Amygdala (tissue), 56 donors: ENCODE measurements at places on chromosomes 1 and 21.

GRCh38 chr1:193730017-193730416, 543.6 kb upstream of the B3GALT2 start:
- DNase-seq = no peak

GRCh38 chr1:169604781-169605560, 18.7 kb upstream of the F5 start:
- no peak for DNase-seq

- DNase-seq = no peak
Observed at GRCh38 chr1:209873067-209873799, 45.5 kb downstream of the UTP25 start.

- DNase-seq = no peak
Observed at GRCh38 chr21:43808832-43809251, 19.5 kb downstream of the RRP1 start.

DNA sequence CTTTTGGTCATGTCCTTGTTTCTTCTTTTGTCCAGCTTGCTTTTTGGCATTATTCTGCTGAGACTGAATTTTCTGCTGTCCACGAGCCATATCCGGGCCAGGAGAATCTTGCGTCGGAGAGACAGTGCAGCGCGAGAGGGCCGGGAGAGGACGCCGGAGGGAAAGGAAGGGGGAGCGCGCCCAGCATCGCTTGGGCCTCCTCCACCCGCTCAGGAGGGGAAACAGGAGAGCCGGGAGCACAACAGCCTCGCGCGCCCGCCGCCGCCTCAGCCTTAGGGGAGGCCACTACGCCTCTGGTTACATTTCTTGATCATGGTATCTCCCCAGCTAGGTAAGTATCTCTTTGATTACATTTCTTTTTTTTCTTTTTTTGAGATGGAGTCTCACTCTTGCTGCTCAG, 7.4 kb upstream of the DEGS1 start:
- DNase-seq = peak; percentile 33

DNA sequence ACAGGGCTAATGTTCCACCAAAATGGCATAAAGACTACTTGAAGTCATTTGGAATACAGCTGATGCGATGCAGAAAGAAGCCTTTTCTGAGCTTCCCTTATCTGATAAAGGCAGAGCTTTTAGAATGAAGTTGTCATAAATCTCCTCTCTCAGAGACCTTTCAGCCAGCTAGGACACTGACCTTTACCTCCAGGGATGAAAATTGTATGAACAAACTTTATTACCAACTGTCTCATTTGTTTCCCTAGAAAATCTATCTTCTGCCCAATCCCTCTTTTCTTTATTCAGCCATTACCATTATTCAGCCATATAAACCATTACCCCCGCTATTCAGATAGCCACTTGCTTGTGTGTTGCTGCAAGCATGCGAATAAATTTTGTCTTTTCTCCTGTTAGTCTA, 29.7 kb upstream of the RNF2 start:
- no peak for DNase-seq

GRCh38 chr1:43822040-43822690, 111.4 kb upstream of the ARTN start:
- no peak for DNase-seq

DNA sequence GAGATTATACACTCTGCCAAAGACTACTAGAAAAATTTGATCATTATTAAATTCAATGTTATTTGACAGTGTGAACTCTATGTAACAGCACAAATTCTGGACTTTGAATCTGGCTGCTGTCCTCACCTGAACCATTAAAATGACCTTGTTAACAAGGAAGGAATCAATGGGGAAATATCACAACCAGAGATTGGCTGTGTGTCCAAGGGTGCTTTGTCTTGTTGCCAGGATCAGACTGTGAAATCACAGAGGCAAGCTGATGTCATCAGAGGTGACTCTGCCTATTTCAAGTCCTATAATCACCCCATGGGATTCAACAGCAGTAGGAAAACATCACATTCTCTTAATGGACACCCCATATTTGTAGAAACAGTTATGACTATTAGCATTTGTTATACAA, 46.8 kb downstream of the ADAMTS5 start:
- DNase-seq = no peak

GRCh38 chr1:29679828-29680558, 443.7 kb downstream of the PTPRU start:
- no peak for DNase-seq

GRCh38 chr1:38615680-38616079, 243.9 kb downstream of the RRAGC start:
- DNase-seq = no peak

DNA sequence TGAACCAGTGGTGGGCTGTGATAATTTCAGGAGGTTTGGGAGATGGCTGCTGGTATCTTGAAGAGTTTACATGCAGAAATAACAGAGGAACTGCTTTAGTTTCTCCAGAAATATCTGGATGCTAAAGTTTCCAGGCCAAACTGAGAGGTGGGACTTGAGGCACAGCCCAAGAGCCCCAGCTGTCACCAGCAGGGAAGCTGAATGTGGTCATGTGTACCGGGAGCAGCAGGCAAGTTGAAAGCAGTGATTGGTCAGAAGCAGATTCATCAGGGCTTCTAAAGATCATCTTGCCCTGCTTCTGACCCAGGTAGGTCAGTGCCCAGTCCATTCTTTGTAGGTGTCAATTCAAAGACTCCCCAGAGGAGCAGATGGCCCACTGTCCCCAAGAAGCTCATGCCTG, 7.9 kb upstream of the RPTN start:
- no peak for DNase-seq

DNA sequence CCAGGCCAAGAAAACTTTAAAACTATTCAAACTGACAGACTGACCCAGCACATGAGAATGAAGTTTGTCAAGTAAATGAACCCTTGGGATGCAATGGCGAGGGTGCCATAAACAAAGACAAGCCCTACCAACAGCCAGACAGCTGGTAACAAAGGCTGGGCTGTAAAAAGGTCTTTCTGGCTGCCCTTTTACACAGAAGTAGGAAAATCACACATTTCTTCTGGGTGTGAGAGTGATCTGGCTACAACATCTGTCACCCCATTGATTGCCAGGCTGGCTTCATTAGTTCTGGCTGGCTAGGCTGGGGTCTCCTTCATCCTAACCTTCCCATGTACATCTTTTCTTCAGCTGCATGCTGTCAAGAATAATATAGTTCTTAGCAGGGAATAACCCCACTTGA, 83.6 kb upstream of the FOXD3 start:
- no peak for DNase-seq

GRCh38 chr1:160219062-160219929, 14.1 kb downstream of the PEA15 start:
- peak; percentile 55 for DNase-seq

GRCh38 chr1:26307363-26307781, 936 bp upstream of the UBXN11 start:
- no peak for DNase-seq

DNA sequence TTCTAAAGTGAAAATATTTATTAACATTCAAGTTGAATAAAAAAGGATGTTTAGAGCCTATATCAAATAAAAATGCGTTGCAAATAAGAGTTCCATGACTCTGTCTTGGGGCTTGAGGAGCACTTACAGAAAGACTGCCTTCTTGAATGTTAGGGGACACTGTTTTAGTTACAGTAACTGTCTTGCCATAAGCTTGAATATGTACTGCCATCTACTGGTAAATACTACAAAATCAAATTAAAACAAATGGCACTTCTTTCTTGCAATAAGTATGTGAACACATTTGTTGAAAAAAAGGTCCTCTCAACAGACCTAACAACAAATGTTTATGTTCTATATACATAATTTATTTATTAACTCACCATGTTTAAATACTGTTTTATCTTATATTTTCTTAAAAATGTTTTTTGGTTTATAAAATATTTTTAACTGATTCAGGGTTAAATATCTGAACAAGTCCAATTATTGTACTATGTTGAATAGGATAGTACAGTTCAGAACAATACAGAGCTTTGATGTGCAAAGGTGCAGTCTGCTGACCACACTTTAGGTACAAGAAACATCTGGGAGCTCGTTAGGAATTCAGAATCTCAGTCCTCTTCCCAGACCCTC, 199.5 kb downstream of the LRRIQ3 start:
- no peak for DNase-seq

GRCh38 chr1:66733348-66734017, 18.8 kb upstream of the DYNLT5 start:
- no peak for DNase-seq

GRCh38 chr1:42979896-42980800, 21.5 kb upstream of the SLC2A1 start:
- no peak for DNase-seq

DNA sequence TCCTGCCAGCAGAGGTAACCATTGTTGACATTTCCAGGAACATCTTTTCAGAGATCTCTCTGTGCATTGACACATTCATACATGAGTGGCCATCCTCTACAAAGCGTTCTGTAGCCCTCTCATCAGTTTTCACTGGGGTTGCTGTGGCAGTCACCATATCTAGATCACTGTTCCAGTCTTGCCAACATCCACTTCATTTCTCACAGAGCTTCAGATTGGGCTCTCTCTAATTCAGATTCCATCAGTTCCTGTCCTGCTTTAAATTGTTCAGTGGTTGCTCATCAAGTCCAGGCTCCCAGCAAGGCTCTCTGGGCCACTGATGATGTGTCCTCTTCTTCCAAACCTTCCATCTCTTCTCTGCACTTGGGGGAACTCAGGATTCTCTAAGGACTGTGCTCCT, 173.7 kb downstream of the KCNJ6 start:
- no peak for DNase-seq

DNA sequence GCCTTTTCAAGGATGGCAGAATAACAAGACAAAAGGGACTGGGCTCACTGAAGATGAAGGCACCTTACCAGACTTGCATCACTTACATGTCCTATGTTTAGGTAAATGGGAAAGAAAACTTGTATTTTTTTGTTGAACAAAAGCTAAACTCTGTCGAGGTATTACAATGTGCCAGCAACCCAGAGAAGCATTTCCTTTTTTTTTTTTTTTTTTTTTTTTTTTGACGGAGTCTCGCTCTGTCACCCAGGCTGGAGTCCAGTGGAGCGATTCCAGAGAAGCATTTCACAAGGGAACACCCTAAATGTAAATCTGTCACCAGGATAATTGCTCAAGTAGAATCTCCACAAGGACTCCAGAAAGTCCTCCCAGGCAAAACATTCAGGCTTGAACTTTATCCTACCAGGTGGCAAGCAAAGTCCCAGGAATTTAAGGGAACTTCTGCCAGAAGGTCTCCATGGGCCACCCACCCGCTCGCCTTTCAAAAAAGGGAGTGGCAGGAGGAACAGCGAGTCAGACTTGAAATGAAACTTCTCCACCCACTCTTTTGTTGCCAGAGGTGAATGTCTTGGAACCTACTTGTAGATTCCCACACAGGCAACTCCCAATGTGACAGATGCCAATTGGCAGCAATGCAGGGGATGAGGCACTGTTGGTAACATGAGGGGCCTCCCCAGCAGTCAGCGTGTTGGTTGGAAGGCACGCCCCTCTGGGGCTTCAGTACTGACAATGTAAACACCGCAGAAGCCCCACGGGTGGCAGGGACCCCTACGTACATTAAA, 125.0 kb downstream of the TIAM1 start:
- no peak for DNase-seq

DNA sequence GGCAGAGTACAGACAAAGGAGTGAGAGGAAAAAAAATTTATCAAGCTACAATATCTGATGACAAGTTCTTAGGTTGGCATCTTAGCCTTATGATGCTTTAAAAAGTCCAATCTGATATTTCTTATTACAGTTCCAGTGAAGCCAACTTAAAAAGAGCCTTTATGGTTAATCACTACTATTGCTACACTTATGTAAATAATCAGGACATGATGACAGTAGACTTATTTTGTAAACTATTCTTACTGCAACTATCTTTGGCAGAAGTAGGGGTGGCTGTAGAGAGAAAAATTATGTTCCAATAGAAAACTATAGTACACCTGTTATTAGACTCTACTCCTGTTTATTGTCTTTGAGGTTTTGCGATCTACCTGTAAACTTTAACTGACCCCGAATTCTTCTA, 25.8 kb upstream of the NUF2 start:
- DNase-seq = no peak

GRCh38 chr1:156221986-156222692, 9.3 kb downstream of the PMF1 start:
- no peak for DNase-seq

DNA sequence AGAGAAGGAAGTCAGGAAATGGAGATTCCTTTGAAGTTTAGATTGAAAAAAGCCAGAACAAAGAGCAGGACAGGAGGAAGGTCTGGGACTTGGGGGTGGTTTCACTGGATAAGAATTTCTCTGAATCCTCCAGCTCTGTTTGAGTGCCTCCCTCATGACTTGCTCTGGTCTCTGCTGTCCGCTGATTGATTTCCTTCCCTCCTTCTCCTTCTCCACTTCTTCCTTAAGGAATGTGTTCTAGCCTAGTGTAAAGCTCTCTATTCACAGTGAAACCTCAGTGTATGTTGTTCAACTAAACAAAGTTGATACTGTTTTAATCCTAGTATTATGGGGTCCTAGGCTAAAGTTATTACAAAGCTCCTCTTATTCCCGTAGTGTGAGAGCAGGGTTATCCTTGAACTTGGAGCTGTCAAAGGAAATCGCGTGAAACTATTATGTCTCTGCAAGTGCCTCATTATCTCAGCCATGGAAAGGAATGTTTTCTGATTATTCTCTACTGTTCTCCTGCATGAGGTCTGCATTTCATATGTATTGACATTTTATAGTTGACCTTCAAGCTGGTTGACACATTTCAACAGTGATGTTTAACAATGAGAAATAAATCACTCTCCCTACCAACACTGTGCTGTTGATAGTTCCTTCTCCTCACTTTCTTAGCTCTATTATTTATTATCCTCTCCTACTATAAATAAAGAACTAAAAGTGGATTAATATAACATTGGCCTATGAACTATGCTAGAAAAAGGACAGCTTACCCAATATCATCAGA, 82.7 kb upstream of the KCTD3 start:
- no peak for DNase-seq

DNA sequence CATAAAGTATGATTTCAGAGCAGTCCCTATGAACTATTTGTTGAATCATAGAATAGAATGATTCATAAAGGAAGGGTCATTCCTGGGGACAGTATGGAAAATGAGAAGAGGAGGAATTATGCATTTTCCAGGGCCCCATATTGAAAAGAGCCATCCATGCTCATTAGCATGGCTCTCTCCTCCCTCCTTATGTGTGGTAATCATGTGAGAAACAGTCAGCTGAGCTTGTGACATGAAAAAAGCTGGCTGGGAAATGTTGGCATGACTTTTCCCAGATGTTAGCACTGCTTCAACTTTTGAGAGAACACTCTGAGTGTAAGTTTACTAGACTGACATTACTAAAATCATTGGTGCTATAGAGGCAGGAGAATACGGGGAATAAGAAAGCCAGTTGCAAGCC, 16.1 kb downstream of the TRIM67 start:
- DNase-seq = no peak
